GM13977 (cell line): ENCODE measurements at places on chromosomes 12 and 14.

GRCh38 chr14:56884617-56885016 is 74.3 kb upstream of the OTX2 start:
- DNase-seq = no peak

GRCh38 chr12:114694436-114695304 is 10.7 kb upstream of the TBX3 start:
- no peak for DNase-seq

DNA sequence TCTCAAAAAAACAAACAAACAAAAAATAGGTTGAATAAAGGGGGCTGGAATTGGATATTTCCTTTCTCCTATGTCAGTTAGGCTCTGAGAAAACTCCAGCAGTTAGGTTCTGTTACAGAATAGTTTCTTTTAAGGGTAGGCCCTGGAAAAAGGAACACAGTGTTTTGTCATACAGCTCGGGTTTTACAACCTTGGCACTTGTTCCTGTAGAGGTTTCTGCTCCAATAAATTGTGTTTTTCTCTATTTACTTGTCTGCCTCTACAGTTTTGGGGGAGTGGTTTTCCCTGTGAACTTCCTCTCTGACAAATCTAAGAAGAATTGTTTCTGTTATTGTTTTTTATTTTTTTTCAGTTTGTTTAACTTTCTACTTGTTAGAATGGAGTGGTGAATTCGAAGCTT is 167.6 kb downstream of the ACSS3 start:
- DNase-seq = no peak

GRCh38 chr12:94458877-94459727 is 565 bp downstream of the CEP83 start:
- peak; percentile 29 for DNase-seq

GRCh38 chr14:73889376-73889775 is 2.7 kb downstream of the ZNF410 start:
- no peak for DNase-seq

- DNase-seq = no peak
These were observed 65.1 kb downstream of the RNFT2 start for GRCh38 chr12:116803013-116803736.

- no peak for DNase-seq
These were observed 157.4 kb downstream of the KICS2 start for GRCh38 chr12:64064706-64065105.

DNA sequence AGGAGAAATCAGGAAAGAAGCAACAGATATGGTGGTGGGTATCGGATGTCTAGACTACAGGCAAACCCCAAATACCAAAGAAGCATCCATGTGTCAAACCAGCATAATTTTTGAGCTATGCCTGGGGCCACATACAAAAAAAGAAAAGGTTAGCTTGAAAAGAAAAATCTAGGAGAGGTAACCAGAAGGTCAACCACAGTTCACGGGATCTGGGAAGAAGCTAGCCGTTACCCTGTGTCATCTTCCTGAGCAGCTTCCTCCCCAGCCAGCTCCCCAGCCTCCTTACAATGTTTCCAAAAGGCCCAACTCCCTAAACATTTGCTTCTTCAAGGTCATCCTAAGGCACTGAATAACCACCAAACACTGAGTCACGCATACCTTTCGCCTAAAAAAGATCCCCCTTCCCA is 3.1 kb downstream of the SINHCAF start:
- DNase-seq = no peak

- no peak for DNase-seq
These were observed 502.5 kb downstream of the VRK1 start for GRCh38 chr14:97299661-97300060.
